ENCODE measurements at places on chromosomes 16 and 17.
A peak's percentile ranks its signal among the peaks of the same experiment; 100 is the strongest.

GRCh38 chr17:32126325-32126724, 16.0 kb upstream of the RHOT1 start:
- no peak for DNase-seq

DNA sequence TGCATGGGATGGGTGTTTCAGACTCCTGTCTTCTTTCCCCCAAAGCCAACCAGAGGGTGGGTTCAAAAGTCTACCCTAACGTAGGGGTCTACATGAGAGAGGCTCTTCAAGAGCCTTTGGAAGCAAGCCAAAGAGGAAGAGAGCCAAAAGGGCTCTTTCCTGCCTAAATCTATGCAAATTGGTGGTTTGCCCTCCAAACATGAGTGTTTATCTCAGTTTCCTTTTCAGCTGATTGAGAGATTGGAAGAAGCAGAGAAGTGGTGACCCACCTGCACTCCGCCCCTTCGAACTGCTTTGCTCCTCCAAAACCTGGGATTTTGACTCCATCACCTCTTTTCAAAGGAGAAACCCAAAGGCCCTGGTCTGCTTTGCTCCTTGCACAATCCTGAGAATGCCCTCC, 65.4 kb upstream of the MAF start:
- no peak for DNase-seq

GRCh38 chr17:10058921-10059683, 139.3 kb downstream of the GAS7 start:
- no peak for DNase-seq

DNA sequence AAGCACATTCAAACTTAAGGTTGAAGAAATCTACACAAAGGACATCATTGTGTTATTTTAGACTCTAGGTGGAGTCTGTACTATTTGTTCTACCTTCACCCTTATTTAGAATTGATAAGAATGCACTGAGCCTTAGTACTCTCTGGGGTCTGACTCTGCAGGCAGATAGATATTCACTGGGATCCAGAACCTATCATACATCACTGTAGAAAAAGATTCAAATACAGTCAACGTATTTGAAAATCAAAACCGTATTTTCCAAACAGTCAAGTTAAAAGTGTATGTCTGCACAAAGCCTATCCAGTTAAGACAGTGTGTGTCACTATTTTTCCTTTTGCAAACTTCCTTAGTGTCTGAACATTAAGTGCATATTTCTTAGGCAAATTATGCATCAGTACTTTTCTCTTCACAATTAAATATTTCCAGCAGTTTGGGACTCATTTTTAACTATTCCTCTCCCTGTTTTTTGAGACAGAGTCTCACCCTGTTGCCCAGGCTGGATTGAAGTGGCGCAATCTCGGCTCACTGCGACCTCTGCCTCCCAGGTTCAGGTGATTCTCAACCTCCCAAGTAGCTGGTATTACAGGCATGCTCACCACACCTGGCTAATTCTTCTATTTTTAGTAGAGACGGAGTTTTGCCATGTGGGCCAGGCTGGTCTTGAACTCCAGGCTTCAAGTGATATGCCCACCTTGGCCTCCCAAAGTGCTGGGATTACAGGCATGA, 22.3 kb downstream of the MOSMO start:
- no peak for DNase-seq

GRCh38 chr17:61064087-61064951, 335.3 kb upstream of the TBX2 start:
- no peak for DNase-seq

DNA sequence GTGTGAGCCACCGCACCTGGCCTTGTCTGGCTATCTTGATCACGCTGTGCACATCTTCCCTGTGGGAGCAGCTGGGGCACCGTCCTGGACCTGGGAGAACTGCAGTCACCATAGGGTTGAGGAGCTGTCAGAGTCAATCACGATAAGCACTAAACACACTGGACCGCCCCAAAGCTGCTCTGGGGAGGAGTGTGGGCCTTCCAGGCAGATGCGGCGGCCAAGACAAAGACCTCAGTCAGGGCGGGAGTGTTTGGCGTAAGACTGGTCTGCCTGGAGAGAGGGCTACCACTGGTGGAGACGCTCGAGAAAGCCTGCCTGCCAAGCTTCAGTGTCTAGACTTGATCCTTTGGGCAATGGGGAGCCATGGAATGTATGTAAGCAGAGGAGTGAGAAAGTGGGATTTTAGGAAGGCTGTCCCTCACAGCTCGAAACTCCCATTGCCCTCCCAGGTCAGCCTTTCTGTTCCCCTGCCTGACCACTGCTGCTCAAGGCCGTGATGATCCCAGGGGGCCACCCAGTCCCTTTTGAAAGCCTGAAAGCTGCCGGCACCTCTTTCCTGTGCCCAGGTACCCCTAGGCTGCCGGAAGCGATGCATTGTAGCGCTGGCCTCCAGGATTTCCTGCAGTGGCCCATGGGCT, 29.3 kb upstream of the CIBAR2 start:
- no peak for DNase-seq

DNA sequence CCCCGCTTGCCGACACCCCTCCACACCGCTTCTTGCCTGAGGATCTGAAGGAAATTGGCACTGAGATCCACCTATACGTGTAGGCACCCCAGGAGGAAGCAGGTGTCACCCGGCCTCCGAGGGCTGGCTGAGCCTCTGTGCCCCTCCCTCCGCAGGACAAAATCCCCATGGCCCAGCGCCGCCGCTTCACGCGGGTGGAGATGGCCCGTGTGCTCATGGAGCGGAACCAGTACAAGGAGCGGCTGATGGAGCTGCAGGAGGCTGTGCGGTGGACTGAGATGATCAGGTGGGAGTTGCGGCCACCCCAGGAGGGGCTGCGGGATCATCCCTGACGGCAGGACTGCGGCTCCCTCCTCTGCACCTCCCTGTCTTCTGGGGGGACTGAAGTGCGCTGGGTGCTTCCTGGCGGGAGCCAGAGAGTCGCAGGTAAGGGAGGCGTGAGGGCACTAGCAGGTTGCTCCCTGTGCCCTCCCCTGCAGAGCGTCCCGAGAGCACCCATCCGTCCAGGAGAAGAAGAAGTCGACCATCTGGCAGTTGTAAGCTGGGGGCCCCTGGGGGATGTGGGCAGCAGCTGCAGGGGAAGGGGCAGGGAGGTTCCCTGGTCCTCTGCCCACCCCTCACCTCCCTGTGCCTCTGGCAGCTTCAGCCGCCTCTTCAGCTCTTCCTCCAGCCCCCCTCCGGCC, 9.0 kb downstream of the NME3 start:
- no peak for DNase-seq

- DNase-seq, result no peak
Measured at GRCh38 chr17:78235885-78236284, 4.5 kb downstream of the TMEM235 start.

GRCh38 chr17:49698005-49698404, 9.8 kb downstream of the SLC35B1 start:
- DNase-seq, result no peak

GRCh38 chr17:48031966-48032365, 5.6 kb downstream of the COPZ2 start:
- DNase-seq, result no peak

- no peak for DNase-seq
Measured at GRCh38 chr17:44932096-44932786, 15.3 kb downstream of the KIF18B start.

- no peak for DNase-seq
Measured at GRCh38 chr16:3202903-3203539, 15.0 kb downstream of the OR1F1 start.

DNA sequence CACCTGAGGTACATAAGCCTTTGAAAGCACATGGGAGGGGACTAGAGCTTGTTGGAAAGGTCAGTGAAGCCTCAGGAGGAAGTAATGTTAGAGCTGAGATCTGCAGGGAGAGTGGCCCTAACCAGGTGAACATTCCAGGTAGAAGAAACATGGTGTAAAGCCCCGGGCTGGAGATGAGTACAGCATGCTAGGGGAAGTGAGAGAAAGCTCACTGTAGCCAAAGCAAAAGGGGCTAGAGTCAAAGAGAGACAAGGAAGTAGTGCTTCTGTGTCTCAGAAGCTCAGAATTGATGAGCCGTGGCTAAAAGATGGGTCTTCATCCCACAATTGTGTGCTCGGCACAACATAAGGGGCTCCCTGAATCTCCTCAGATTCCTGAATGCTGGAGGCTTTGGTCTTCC, 481.8 kb downstream of the XYLT1 start:
- DNase-seq, result no peak

DNA sequence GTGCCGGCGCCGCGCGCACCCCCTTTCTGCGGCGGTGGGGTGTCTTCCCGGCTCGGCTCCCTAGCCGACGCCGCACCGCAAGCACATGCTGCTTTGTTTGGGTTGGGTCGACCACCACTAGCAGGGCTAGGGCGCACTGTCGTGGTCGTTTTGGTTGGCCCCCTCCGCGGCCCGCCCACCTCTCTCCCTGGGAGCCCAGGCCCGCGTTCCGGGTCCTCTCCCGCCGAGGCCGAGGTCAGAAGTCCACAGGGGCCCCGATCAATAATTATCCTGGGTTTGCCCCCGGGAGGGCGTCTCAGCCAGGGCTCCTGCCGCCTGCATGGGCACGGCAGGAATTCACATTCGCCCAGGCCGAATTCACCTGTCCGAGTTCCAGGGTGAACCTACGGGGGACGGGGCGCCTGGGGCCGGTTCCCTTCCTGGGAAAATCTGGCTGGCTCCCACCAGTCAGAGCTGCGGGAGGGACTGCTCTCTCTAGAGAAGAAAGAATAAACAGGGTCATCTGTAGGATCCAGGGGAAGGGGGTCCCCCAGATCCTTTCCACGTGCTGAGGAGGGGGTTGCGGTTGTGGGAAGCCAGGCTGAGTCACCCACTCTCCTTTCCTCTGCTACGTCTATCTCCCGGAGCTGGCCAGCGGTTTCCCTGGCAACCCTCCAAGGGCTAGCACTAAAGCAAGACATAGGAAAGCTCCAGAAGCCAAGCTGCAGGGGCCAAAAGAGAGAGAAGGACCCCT, 584 bp upstream of the STAT5B start:
- peak; percentile 29 for DNase-seq

GRCh38 chr17:27893841-27894503, 807 bp upstream of the LYRM9 start:
- no peak for DNase-seq

DNA sequence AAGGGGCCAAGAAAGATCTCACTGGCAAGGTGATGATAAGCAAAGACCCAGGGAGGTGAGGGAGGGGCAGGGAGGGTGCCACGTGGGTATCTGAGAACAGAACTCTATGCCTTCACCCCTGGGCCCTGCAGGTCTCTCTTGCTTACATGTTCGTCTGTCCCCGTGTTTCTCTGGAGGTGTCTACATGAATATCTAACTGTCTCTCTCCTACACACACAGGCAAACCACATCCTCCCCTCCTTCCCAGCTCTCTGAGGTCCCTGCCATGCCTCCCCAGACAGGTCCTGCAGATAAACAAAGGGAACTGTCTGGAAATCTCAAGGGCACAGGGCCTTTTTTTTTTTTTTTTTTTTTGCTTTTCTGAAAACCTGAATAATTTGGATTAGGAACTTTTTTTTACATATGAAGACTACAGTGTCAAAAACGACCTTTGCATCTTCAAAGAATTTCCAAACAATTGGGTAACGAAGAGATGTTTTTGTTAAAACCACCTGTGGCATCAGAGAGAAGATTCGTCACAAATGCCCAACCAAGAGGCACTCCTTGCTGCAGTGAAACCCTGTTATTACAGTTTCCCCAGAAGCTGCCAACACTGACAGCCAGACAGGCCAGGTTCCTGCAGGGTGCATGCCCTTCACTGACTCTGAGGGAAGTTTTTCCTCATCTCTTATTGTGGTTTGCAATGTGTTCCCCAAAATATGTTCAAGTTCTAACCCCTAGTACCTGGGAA, 17.8 kb downstream of the PLLP start:
- DNase-seq, result no peak

DNA sequence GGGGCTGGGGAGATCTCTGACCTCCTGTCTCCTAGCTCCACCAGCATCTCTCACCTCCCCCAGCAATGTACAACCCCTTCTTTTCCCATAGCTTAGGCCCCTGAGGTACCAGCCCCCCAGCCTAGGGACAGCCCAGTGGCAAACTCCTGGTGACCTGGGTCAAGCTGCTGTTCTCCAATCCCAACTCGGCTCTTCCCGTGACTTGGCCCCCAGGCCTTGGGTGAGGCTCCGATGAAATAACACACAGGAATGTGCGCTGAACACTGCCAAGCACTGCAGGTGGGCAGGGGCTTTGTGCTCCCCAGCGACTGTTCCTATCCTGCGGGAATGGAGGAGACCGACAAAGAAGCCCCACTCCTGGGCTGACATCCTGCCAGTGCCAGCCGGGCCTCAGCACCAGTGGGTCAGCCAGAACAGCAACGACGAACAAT, 63.7 kb upstream of the AMZ2 start:
- no peak for DNase-seq

DNA sequence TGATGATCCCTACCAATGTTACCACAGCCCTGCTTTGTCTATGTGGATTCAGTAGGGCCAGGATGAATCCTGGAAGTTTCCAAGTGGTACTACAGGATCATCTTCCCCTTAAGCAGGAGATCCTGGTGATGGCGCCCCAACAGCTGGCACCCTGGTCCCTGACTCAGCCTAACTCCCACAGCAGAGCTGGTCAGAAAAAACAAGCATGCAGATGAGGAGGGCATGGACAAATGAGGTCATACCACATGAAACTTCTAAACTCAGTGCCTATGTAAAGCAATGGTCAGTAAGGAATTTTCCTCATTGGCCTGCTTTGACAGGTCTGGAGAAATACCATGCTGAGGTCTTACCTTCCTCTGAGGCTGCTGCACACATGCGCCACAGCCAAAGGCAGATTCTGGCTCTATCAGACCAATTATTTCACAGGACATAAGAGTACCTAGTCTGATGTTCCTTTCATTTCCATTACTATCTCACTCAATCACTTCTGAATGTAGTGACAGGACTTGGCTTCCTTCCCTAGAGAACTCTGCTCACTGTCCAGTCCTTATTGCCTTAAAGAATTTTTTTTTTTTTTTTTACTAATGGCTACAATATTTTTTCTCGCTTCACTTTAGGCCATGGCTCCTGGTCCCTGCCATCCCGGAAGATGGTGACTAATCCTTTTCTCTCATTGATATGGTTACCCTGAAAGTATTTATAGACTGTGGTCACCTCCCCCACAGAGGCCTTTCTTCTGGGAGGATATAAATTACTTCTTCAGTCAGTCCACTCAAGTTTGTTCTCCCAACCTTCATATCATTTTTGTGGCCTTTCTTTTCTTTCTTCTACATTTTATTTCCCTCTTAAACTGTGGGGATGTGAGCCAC, 525.2 kb upstream of the PSMD7 start:
- no peak for DNase-seq

- DNase-seq, result no peak
Measured at GRCh38 chr16:72890587-72890986, 157.3 kb downstream of the ZFHX3 start.
